ENCODE measurements at places on chromosomes 7 and 10.

DNA sequence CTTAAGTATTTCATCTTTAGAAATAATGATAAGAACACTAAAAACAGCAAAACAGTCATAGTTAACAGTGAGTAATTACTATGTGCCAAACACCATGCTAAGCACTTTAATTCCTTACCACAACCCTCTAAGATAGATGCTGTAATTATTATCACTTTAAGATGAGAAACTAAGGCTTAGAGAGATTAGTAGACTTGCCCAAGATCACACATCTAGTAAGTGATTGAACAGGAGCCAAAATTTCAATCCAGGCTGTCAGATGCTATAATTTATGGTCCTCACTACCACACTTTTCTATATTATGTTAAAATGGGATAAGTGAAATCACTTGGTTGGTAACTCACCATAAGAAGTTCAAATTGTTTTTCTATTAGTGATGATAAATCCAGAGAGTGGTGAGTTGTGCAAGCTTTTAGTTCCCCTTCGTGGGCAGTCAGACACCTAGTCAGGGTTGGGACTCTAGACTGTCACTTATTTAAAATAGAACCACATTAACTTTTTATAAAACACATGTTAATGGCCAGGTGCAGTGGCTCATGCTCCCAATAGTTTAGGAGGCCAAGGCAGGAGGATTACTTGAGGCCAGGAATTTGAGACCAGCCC lies 85.9 kb upstream of the GATA3 start:
- no peak for DNase-seq

DNA sequence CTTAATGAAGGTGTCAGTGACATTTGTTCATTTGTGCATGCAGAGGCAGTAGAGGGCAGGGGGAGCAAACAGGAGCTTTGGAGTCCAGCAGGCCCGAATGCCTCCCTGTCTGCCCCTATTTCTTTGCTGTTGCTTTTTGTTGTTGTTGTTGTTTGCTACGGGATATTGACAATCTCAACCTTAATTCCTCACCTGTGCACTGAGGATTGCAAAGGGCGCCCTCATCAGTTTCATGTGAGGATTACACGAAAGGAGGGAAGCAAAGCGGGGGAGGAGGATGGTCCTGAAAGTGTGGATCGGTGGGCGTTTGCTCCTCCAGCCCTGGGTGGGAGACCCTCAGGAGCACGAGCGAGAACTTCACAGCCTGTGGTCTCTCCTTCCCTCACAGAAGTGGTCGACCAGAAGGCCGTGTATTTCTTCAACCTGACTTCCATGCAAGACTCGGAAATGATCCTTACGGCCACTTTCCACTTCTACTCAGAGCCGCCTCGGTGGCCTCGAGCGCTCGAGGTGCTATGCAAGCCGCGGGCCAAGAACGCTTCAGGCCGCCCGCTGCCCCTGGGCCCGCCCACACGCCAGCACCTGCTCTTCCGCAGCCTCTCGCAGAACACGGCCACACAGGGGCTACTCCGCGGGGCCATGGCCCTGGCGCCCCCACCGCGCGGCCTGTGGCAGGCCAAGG lies 9.6 kb downstream of the GDF10 start:
- no peak for DNase-seq

GRCh38 chr10:133334503-133335245 lies 2.0 kb downstream of the CALY start:
- no peak for DNase-seq

- no peak for DNase-seq
Measured at GRCh38 chr7:76225379-76225778, 23.7 kb downstream of the SRRM3 start.

GRCh38 chr10:48594803-48595538 lies 9.9 kb downstream of the ARHGAP22 start:
- no peak for DNase-seq

DNA sequence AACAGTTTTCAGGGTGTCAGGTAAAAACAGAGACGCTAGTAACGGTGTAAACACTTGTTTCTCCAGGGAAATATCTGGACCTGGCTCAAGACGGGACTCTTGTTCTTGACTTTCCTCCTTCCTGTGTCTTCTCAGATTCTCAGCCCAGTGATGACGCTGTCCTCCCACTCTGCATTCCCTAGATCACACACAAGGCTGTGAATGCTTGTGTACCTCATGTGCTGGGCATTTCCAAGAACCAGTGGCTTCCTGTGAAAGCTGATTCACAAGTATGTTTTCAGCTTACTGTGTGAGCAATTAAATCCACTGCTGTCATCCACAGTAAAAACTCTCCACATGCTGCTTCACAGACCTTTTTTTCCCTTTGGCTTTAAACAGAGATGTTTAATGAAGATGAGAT lies 193.8 kb upstream of the DPP6 start:
- DNase-seq: no peak

GRCh38 chr7:12670743-12671520 lies 16.5 kb upstream of the ARL4A start:
- DNase-seq: no peak

DNA sequence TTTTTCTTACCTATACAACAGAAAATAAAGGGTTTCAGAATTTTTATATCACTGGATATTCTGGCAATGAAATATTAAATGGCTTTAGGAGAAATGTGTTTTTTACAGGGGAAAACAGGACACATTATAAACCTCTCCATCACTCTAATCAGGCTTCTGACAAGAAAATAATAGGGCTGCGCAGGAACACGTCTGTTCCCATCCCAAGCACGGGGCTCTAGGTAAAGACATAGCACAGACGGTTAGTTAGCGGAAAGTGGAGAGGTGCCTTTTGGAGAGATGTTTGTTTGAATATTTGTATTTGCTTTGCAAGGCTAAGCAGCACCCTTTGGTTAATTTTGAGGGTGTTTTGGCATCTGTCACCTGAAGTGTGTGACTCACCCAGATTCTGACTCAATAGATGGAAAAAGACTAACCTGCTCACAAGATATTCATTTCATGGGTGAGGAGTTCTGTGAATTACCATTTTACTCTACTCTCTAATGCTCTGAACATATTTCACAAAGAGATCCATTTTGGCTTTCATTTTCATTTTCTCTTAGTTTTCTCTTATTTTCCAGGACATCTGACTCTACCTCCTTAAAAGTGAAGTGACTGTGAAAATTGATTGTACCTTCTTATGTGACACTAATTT lies 174.5 kb upstream of the AKR1E2 start:
- DNase-seq: no peak

- no peak for DNase-seq
Measured at GRCh38 chr7:124773938-124774337, 8.3 kb upstream of the GPR37 start.

DNA sequence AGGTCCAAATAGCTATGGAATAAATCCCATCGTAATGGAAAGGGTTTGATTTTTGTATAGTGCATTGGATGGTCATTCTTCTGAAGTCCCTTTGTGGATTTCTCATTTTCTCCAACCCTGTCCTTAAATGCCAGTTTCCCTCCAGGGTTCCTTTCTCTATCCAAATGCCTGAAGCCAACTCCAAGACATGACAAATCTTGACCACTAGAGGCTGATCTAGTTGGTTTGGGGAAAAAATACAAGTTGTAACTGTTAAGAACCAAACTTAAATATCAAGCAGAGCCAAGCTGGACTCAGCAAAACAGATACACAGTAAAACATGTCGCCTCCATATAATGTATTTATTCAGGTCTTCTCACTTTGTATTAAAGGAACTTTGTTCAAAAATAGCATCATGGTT lies 28.7 kb downstream of the FRMD4A start:
- DNase-seq: peak; percentile 6

DNA sequence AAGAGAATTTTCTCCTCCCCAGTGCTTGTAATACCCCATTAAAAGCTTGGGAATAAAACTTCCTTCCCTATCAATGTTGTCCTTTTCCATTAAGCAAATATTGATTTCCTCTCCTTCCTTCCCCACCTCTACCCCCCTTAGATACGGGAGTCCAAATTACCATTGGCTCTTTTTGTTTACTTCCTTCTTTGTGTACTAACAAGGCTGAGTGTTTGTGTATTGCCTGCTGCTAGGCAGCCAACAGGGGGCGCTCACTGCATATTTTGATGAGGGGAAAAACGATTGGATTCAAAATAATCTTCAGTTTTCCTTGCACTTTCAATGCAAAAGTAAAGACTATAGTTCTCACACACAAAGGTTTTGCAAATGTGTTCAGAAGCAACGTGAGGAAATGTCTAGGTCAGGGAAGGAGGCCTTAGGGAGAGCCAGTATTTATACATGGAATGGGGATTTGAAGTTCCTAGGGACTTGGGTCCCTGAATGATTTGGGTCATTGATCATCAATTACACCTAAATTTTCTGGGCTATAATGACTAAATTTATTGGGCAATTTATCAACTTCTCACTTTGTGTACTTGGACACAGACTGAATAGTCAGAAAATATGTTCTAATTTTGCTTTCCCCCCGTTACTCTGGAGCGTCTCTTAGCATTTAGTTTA lies 23.6 kb upstream of the VPS41 start:
- DNase-seq: peak; percentile 60

DNA sequence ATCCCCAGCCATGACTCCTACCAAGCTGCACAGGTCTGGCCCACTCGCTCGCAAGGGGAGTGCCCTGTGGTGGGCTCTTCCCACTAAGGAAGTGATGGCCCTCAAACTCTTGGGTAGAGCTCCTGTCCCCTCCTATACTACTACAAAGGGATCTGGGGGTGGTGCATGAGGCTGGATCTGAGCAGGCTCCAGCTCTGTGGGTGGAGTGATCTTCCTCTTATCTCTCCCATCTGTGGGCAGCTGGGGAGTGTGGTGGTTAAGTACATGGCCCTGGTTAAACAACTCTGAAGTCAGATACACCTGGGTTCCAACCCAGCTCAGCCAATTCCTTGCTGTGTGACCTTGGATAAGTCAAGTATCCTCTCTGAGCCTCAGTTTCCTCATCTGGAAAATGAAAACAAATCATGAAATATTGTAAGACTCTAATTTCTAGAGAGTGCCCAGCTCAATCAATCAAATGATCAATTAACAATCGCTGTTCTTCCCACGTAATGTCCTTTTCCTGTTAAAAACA lies 17.4 kb downstream of the DDIT4 start:
- no peak for DNase-seq

DNA sequence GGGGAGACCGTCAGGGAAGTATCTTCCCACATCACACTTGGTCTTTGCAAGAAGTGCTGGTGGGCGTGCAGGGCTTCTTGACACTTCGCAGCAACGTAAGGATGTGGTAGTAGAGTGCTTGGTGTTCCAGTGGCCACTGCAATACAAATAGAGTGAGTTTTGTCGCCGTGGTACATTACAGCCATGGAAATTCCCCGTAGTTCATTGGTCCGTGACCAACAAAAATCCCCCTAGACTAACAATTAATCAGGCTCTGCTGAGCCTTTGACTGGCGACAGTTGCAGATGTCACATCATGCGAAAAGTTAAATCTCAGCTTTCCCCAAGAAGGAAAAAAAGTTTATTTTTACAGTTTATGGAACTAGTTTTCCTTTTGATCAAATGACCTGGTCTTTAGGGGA lies 134.7 kb downstream of the MGMT start:
- no peak for DNase-seq

DNA sequence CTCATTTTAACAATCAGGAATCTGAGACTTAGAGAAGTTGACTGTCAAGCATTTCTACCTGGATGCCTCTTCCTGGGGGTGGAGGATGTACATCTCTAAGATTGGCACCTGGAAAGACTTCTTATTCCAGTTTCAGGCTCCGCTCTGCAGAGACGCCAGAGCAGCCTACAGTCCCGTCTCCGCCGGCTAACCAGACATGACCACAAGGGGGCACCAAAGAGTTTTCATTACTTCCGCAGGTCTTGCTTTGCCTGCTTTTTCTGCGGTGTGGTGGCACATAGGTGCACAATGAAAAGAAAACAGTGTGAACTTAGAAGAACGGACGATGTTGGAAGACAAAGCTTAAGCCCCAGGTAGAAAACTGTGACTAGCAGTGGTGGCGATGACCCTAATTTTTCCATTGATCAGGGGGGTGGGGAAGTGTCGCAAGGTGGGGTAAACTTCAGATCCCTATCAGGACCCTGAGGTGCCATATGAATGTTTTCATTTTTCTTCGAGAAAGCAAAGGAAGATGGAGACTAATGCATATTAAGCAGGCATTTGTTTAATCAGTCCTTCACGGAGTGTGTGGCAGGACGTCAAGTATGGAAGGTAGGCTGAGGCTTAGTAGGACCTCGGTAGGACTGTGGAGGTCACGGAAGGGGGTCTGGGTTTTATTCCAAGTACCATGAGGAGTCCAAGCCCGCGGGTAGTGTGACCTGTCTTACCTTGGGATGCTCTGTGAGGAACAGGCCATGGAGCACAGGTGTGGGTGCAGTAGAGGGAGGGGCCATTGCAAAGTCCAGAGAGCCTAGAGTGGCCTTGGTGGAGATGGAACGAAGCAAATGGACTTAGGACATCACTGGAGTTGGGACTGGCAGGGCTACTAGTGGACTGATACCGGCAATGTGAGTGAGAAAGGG lies 60.1 kb upstream of the SORCS3 start:
- peak; percentile 50 for DNase-seq

DNA sequence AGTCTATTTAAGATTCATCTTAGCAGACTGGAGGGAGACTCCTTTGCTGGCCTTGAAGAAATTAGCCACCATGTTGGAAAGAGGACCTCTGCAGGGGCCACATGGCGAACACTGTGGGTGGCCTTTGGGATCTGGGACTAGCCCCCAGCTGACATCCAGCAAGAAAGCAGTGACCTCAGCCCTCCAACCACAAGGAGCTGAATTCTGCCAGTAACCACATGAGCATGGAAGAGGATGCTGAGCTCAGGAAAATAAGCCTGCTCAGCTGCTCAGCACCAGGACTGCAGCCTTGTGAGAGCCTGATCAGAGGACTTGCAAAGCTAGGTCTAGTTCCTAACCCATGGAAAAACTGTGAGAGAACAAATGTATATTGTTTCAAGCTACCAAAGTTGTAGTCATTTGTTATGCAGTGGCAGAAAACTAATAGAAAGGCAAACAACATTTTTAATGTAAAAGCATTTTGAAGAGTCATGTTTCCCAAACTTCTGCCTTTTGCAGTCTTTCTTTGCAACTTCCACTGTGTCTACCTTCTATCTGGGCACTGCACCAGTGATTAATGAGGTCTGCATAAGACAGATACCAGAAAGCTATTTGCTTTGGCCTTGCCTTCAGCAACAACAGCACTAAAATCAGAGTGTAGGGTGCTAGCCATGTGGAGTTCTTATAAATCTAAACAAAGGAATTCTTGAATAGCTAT lies 183.7 kb downstream of the FGFR2 start:
- no peak for DNase-seq

DNA sequence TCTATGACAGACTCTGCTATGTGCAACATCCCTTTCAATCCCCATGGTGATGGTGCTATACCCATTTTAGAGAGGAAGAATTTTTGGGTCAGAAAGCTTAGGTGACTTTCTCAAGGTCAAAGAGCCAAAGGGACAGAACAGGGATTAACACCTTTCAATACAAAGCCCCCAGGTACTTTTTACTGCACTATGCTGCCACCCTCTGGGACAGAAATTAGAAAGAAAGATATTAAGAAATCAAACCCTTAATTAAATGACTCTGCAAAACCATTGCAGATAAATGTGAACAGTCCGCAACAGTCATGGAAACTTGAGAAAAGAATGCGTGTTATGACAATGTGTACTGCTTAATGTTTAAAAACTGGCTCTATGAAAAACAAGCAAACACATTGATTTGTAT lies 673.7 kb downstream of the MAGI2 start:
- DNase-seq: no peak

GRCh38 chr7:25028370-25029021 lies 48.5 kb upstream of the OSBPL3 start:
- DNase-seq: peak; percentile 68
